ENCODE measurements at places on chromosomes 5 and 9.

DNA sequence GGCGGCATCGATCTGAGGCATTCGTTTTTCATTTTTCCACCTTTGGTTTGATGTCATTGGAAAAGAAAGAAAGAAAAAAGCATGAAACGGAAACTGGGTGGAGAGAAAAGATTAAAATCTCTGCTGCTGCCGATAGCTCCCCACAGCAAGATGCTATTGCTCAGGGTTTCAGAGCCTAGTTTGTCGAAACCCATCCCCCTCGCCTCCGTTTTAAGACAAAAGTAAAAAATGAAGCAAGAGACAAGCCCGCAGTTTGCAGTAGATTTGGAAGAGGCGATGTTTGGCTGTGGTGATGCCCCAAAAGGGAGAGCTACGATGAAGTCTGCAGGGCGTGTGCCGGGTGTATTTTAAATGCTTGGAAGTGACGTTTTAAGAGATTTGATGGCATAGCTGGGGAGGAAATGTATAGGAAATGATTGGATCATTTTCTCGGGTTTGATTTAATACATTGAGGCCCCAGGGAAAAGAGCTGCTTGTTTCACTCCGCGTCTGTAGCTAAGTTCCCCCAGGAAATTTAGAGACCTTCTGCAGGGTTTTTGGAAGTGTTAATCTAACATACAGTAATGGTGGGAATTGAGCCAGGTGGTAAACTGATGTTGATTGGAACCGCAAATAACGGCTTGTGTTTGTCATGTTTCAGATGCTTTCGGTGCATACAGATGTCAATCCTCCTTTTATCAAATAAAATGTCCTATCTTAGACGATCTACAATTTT, 909 bp downstream of the NDFIP1 start:
- DNase-seq = no peak

DNA sequence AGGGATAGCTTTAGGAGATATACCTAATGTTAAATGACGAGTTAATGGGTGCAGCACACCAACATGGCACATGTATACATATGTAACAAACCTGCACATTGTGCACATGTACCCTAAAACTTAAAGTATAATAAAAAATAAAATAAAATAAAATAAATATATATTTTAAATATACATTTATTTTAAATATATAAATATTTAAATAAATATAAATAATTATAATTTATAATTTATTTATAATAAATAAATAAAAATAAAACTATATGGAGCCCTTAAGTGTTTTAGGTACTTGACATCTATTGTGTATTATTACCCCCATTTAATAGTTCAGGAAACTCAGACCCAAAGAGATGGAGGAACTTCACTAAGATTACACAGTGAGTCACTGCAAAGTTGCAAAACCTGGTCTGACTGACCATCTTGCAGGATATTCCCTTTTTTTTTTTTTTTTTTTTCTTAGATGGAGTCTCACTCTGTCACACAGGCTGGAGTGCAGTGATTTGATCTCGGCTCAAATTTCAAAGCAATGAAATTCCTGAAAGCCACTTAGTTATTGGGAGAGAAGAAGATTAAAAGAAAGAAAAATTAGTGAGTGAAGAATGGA, 5.8 kb upstream of the C5orf52 start:
- no peak for DNase-seq

DNA sequence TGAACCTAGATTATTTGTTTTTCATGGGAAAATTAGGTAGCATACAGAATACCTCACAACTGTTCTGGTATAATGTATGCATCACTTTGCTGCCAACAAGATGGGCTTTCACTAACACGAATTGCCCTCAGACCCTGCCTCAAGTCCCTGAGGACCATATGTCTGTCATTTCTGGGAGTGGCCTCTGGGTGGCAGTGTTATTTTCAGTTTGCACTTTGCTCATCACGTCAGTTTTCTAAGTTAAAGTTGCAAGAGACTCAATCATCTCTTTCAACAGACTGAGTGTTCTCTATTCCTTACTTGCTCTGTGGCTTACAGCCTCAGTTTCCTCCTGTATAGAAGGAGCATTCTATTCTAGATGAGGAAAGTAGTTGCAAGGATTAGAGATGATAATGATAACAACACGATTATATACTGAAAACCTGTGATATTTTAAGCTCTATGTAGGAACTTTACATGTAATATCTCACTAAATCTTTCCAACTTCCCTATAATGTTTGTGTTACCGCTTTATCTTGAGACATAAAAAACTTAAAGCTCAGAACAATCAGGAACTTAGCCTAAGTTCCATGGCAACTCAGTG, 55.7 kb downstream of the TSSK1B start:
- no peak for DNase-seq

- no peak for DNase-seq
Measured at GRCh38 chr5:107422494-107422893, 248.2 kb downstream of the EFNA5 start.

DNA sequence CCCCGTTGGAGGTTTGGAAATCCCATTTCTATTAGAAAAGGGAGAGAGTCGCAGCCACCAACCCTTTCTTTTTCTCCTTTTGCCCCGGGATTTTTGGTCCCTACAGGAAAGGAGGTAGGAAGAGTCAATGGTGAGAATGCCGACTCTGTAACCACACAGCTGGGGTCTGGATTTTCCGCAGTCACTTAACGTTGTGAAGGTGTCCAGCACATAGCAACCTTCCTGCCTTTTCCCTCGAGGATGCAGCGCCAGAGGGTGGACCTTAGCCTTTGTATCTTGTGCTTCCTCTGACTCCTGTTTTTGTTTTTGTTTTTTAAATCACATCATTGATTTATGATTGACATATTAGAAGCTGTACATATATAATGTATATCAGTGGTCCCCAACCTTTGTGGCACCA, 41.4 kb downstream of the TLR4 start:
- DNase-seq = no peak

DNA sequence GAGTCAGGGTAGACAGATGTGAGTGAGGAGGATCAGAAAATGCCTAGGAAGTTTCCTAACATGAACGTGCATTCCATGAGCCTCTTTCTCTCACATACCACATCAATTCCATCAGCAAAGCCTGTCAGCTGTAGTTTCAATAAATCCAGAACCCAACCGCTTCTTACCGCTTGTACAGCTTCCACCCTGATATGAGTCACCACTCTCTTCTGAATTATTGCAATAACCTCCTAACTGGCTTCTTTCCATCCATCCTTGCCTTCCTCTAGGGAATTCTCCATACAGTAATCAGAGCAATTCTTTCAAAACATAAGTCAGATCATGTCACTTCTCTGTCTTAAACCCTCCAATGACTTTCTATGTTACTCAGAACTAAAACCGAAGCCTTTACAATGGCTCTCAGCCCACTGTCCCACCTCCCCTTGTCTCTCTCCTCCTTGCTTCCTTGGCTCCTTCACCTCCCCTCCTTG, 8.1 kb upstream of the RAD23B start:
- DNase-seq = no peak

DNA sequence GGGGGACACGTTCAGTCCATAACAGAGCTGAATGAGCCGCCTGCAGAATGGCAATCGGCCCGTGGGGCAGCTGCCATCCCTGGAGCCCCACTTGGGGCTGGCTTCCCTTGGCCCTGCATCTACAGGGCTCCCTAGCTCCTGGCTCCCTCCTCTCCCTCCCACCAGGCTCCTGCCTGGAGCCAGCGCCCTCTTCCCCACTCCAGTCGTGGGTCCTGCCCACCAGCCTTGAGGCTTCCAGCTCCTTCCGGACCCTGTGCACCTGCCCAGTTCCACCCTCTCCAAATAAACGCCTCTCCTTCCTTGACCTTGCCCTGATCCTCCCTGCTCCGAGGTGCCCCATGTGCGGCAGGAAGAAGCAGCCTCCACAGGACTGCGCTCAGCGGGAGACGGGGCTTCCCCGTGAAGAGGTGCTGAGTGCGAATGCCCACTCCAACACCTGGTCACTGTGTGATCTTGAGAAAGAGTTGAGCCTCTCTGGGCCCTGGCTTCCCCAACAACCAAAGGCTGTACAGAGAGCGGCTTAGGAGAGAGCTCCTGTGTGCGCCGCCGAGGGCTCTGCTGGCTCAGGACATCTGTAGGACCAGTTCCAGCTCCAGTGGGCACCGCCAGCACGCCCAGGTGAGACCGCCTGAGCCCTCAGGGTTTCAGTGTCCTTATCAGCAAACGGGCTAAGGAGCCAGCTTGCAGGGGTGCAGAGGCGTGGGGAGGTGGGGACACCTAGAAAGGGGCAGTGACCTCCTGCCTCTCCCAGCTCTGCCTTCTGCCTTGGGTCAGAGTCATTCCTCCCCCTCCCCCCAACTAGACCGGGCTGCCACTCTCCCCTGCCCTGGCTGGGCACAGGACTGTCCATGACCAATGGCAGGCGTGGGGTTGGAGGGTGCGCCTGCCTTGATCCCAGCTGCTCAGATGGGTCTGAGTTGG, 12.1 kb downstream of the C9orf50 start:
- DNase-seq = no peak

- DNase-seq = no peak
Measured at GRCh38 chr5:179264783-179265513, 80.3 kb downstream of the ADAMTS2 start.

- DNase-seq = no peak
Measured at GRCh38 chr5:124789104-124789605, 42.7 kb upstream of the ZNF608 start.

DNA sequence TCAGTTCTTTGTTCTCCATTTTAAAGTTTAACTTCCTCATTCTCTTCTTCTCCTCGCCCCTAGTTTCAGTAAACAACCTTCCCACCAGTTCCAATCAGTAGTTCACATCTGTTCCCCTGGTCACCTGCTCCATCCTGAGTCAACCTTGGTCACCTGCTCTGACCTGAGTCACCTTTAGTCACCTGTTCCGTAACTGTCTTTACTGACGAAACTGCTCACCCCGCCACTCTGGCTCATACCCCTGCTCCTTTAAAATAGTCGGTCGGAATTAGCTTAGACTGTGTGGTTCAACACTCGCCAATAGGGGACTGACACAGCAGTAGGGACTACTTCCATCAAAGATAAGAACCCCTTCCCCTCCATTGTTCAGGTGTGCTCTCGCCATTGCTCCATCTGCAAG, 76.3 kb upstream of the GPBP1 start:
- DNase-seq = no peak

- DNase-seq = no peak
Measured at GRCh38 chr9:80507611-80508010, 935.8 kb downstream of the TLE4 start.

DNA sequence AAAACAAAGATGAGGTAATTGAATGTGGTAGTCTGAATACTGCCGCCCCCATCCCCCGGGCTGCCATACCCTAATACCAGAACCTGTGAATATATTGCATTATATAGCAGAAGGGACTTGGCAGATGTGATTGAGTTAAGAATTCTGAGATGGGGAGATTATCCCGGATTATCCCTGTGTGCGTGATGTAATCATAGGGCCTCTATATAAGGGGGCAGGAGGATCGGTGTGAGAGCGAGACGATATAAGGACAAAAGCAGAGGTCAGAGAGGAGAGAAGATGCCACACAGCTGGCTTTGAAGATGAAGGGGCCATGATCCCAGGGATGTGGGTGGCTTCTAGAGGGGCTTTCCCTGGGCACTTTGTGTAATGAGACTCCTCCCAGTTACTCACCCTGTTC, 101.7 kb upstream of the TLE1 start:
- no peak for DNase-seq

DNA sequence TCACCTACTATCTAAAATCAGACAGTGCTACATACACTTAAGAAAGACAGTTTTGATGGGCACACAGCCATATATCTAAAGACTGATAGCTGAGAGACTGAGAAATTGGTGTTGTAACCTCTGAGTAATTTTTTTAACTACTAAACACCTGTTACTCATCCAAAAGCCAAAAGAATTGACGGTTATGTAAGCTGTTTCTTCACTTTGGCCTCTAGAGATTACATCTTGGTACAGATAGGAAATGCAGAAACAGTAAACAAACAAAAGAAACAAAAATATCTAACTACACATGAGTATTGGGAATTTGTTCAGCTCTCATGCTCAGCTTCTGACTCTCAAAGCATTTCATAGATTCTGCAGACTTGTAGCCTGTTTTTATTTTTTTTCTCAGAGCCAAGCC, 152.1 kb upstream of the GAS1 start:
- DNase-seq = no peak

GRCh38 chr5:37847978-37848425, 8.2 kb upstream of the GDNF start:
- no peak for DNase-seq

- DNase-seq = no peak
Measured at GRCh38 chr9:103755441-103755840, 338.7 kb upstream of the SMC2 start.

DNA sequence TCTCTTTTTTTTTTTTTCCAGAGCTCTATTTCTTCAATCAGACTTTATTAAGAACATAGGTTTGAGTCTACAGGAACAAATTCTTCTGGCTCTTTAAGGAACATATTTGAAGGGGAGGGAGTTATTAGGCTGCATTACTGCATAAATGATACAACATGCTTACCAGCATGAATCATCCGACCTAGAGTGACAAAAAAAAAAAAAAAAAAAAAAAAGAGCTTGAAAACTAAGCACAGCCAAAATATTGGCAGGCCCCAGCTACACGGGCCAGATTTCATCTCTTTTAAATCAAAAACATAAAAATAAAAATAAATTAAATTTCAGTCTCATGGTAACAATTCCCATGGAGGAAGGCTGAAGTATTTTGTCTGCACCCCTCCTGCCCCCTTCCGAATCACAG, 26.3 kb downstream of the MSX2 start:
- no peak for DNase-seq

GRCh38 chr5:166014256-166014655, 2277.2 kb upstream of the WWC1 start:
- no peak for DNase-seq

DNA sequence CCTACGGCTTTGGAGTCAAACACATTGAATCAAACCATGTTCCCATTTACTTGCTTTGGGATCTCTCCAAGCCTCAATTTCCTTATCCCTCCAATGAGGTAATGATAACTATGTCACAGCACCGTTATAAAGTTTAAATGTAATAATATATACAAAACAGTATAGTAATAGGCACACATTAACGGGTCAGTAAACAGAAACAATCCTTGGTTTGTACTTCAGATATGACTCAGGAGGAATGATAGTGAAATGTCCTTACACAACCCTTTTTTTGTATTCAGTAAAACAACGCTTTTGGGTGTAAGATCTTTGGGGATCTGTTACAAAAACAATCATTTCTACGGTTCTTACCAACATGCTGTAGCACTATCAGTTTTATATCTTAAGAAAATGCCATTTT, 178.5 kb upstream of the GNA14 start:
- DNase-seq = no peak

GRCh38 chr5:83802686-83803085, 82.0 kb upstream of the HAPLN1 start:
- DNase-seq = no peak

DNA sequence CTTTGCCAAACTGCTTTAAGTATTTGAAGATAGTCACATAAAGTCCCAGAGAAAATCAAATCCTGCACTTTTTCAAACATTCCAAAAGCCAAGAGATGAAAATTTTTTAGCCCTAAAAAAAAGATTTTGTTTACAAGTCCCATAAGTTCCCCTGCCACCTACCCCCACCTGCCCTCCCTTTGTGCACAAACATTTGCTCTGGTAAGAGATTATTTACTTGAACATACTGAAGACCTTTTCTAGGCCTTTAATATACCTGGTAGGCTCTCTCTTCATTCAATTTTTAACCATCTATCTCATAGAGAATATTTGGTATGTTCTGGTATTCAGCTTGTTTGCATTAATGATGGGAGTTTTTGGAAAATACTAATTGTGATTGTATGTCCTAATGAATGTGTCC, 50.3 kb downstream of the MEGF9 start:
- no peak for DNase-seq
